Type B pancreatic cell (in vitro differentiated cells): ENCODE measurements at places on chromosomes 4 and X.

DNA sequence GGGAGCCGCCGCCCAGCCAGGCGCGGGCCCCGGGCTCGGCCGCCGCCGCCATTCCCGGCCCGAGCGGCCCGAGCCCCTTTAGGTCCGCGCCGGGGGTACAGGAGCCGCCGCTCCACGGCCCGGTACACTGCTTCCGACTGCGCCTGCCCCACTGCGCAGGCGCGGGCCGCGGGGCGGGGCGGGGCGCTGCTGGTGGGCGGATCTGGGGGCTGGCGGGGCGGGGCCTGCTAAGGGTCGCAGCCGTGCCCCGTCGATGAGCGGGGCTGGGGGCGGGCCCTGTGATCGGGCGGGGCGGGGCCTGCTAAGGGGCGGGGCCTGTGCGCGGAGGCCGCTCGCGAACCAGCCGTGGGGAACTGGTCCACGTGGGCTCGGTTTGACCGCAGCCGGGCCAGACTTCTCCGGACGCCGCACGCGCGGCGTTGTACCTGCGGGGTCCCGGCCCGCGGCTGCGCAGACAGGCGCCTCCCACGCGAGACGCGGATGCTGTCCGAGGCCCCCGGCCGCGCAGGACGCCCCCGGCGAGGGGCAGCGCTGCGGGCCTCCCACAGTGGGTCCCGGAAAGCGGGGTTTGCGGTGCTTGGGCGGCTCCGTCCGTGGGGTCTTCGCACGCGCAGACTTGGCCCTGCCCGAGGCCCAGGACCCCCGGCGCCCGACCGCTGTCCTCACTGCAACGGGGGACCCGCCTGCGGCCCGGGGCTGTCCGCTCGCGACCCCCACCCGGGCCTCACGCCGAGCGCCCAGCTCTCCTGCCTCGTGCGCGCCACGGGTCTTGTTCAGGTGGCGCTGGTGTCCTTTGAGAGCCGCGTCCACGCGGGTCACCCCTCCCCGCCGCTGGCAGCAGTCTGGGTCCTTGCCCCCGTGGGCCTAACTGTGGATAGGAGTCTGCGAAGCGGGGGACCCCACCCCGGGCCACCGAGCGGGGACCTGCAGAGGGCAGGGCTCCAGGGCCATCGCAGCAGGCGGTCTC is at the start of gene DGKQ:
TSS of gene DGKQ (minus strand) at position 139 of the 967 bp plus-strand sequence. CDS start at position 52, 87 bp downstream.
- peak; percentile 89 for DNase-seq

DNA sequence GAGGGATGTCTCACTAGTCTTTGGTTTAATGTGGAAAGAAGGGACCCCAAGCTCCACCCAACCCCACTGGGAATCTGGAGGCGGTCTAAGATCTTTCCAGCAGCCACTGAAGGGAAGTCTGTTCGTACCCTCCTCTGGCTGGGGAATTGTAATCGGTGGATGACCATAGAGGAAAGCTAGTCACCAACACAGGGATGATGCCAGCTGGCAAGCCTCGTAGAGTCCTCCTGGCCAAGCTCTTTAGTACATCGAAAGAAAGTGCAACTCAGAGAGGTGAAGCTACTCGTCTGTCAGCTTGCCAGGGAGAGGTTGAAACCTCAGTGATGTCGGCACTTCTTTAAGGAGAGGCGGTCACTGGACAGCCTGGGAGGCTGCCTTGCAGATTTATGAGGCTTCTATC is 58.7 kb downstream of the MAMLD1 start:
- DNase-seq, result no peak

- no peak for DNase-seq
Observed at GRCh38 chr4:112650332-112650731, 13.4 kb downstream of the LARP7 start.

DNA sequence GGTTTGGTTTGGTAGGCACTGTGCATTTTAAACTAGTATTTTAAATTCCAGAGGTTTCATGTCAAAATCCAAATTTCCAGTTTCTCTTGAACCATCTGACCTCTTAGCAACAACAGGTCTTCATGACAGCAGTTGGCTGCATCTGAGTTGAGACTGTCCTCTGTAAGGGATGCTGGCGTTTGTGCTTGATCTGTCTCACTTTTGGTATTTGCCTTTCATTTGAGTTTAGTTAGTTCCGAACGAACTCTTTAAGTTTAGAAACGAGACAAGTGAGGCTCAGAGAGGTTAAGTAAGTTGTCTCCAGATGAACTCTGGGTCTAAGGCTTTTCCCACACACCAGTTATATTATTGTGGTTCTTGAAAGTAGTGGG is 29.1 kb downstream of the SPARCL1 start:
- DNase-seq, result no peak

GRCh38 chrX:85992811-85993229 is 54.5 kb downstream of the CHM start:
- DNase-seq, result no peak

DNA sequence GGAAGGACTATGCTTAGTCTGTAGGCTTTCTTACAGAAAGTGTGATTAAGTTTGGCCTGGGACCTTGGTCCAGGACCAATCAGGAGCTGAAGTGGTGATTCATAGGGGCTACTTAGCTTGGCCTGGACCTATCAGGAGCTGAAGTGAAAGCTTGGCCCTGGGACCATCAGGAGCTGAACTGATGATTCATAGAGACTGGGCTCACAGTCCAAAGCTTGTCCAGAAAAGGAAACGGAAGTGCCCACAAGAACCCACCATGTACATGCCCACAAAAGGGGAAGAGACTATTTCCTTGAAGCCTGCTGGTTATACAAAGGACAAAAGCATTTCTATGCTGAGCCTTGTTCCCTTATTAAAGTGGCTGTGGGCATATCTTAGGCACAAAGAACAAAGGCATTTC is 12.6 kb downstream of the TENT5D start:
- no peak for DNase-seq

- DNase-seq, result no peak
Observed at GRCh38 chr4:107512549-107512948, 207.5 kb downstream of the PAPSS1 start.

DNA sequence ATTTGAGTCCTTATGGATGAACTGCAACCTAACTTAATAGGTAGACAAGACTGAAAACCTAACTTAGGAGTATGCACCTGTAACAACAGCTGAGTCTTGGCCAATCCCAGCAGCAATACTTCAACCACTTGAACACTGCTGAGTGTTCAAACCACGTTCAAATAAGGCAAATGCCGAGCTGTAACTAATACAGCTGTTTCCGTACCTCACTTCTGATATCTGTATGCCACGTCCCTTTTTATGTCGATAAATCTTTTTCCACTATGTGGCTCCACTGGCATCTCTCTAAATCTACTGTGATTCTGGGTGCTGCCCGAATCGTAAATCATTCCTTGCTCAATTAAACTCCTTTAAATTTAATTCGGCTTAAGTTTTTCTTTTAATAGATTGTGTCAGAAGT is 459.7 kb downstream of the INPP4B start:
- no peak for DNase-seq

GRCh38 chr4:123469696-123470095 is 73.1 kb downstream of the SPRY1 start:
- no peak for DNase-seq

- no peak for DNase-seq
Observed at GRCh38 chr4:124526331-124526730, 186.2 kb downstream of the ANKRD50 start.

GRCh38 chrX:77446908-77447652 is at the start of gene FGF16:
FGF16 (plus strand) TSS chrX:77447389; CDS start chrX:77447675, 286 bp downstream.
- no peak for DNase-seq

GRCh38 chrX:142095651-142096245 is 109.3 kb downstream of the MAGEC2 start:
- no peak for DNase-seq
